ENCODE measurements at places on chromosomes 7 and 10. TPM values are rescaled to one million over a fixed set of nuclear protein-coding genes. Genes with fewer than 3 reads are reported as not detected.

Gene OR2A5
- total RNA-seq: not detected

Gene ARHGAP22
- total RNA-seq: 31.0 TPM

Gene SLC13A1
- not detected for total RNA-seq

GRCh38 chr7:39681887-39682441, 58.6 kb downstream of the RALA start:
- DNase-seq: no peak

GRCh38 chr10:24118246-24118645, 90.7 kb upstream of the KIAA1217 start:
- DNase-seq: no peak

GRCh38 chr10:119613741-119614140, 17.0 kb upstream of the TIAL1 start:
- DNase-seq: no peak

- no peak for DNase-seq
Observed at GRCh38 chr7:17937506-17938120, 2.7 kb downstream of the SNX13 start.

GRCh38 chr7:133024596-133024995, 57.3 kb downstream of the CHCHD3 start:
- DNase-seq: no peak

GRCh38 chr10:79405995-79406515, 39.4 kb downstream of the ZCCHC24 start:
- no peak for DNase-seq

Data from RPMI7951 (cell line).